ENCODE measurements at places on chromosomes 16 and 17. TPM values are rescaled to one million over a fixed set of nuclear protein-coding genes. Genes with fewer than 3 reads are reported as not detected.

The LRRC75A gene
- polyA plus RNA-seq, result 1.3 TPM

DNA sequence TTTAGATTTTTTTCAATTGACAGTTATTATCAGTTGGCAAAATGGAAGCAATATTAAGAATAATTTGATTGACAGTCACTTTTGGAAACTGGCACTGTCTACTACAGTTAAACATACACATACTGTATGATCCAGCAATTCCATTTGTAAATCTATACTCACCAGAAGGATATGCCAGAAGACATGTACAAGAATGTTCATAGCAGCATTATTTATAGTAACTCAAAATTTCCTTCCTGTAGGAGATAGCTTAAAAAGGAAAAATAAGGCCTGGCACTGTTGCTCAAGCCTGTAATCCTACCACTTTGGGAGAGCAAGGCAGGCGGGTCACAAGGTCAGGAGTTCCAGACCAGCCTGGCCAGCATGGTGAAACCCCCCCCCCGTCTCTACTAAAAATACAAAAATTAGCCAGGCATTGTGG is 89.3 kb downstream of the VMP1 start:
- no peak for DNase-seq

- no peak for DNase-seq
Observed at GRCh38 chr17:9150446-9151090, 129.3 kb downstream of the NTN1 start.

GRCh38 chr16:12570046-12570618 is 233.6 kb downstream of the CPPED1 start:
- DNase-seq, result no peak

GRCh38 chr17:32910769-32911168 is 17.2 kb upstream of the TMEM98 start:
- no peak for DNase-seq

DNA sequence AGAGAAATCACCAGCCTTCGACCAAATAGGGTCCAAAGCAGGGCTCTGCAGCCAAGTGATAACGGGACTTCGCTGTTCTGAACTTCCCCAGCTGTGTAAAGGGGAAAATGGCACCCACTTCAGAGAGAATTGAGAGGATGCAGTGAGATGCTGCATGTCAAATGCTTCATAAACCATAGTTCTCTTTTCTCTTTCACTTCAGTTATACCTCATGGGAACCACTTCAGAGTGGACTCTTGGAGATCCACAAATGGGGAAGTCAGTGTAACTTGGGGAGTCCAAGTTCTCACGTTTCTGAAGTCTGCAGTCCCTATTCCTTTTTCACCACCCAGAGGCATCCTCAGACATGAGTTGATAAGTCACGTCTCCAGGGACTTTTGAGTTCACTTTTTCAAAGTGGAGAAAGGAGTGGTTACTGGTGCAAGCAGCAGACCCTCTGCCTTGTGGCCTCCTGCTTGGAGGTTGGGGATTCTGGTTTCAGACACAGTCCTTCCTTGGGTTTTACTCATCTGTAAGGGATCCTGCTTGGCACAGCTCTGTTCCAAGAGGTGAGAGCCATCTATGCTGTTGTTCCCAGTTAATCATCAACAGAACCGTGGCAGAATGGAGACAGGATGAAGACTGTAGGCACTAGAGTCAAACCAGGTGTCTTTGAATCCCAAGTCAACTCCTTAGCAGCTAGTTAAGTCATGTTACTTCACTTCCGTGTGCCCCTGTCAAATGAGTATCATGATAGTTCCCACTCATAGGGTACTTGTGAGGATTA is 123.4 kb upstream of the NOL11 start:
- no peak for DNase-seq

Data from BJ (cell line).